ENCODE measurements at places on chromosomes 6 and 20.

DNA sequence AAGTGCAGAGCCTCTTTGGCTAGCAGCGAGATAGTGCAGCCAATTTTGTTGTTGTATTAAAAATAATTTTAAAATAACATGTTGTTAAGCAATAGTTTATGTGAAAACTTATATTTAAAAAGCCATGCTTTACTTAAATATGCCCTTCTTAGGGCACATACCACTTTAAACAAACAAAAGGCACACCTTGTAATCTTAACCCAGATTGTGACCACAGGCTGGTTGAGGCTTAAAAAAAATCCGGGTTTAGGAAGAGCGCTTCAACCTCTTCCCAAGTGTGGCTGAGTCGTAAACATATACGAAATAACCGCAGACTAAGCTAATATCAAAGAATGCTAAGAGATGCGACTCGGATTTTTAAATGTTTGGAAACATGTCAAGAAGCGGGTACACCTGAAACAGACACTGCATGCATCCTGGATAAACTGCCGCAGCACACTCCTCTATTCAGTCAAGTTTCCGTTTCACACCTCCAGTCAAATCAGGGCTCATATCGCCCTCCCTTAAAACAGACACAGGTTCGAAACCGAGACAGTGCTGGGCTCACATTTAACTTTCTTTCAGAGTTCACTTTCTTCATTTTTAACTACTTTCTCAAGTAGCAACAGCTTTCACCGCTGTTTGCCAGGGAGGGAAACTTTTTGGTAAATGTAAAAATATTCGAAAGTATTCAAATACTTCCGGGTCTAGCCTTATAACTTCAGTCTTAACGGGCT, 1.5 kb downstream of the DEK start:
- DNase-seq, result no peak

GRCh38 chr20:13494019-13494418, 144.7 kb downstream of the TASP1 start:
- DNase-seq, result no peak

DNA sequence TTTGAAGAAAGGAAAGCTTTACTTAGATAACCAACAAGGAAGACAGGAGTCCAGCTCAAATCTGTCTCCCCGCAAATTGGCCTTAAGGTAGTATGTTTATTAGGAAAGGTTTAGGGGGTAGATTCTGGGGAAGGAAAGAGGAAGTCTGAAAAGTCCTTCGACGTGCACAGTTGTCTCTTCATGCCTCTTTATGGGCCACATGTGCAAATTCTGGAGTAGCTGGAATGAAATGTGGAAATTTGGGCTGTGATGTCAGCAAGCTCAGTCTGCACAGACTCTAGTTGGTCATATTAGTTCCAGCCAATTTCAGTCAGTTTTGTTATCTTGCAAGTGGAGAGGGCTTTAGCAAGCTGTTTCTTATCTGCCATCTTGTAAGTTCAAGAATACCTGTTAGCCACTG, 50.1 kb downstream of the NUP153 start:
- DNase-seq, result no peak

DNA sequence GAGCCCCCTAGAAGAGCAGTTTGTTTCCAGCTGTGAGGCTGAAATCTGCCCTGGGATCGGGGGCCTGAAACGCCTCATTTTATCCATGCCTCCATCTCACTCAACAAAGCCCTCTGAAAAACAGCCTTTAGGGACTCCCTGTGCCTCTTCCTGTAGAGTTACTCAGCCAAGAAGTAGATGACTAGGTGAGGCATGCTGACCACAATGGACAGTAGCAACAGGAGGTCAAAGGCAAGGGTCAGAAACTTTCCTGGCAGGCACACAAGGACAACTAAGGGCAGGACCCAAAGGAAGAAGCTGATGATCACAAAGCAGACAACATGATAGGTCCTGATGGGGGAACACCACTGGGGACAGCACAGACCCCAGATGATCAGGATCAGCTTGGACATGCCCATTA, 12.8 kb downstream of the MAS1L start:
- DNase-seq, result no peak

DNA sequence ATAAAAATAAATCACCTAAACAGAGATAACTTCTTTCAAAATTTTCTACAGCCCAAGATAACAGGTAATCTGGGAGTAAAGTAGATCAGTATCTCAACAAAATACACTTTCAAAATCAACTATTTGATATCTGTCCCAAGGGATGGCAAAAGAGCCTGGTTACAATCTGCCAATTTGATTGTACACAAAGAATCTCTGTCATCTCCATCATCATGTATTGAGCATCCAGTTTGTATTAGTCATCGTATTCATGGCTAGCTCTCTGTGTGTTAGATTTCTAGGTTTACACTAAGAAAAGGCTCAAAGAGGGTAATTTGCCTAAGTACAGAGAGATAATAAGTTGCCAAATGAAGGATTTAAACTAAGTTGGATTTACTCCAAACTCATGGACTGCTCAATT, 329.0 kb upstream of the NRSN1 start:
- DNase-seq, result no peak

DNA sequence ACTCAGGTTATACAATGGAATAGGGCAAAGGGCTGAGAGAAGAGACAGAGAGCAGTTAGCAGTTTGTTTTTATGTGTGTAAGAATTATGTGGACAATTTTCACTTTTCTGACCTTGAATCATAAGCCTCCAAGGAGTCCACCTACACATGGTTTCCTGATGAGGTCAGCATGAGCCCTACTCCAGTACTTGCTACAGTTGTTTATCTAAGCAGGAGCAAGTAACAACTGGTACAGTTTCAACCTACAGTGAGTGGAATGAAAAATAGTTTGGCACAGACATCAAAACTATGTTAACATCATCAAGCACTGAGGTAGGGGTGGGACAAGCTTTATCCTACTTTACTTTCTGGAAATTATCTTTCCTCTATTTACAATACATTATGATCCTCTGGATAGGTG, 426.7 kb upstream of the ID4 start:
- DNase-seq, result no peak

- no peak for DNase-seq
These were observed 933 bp upstream of the APOM start for GRCh38 chr6:31654574-31655348.

DNA sequence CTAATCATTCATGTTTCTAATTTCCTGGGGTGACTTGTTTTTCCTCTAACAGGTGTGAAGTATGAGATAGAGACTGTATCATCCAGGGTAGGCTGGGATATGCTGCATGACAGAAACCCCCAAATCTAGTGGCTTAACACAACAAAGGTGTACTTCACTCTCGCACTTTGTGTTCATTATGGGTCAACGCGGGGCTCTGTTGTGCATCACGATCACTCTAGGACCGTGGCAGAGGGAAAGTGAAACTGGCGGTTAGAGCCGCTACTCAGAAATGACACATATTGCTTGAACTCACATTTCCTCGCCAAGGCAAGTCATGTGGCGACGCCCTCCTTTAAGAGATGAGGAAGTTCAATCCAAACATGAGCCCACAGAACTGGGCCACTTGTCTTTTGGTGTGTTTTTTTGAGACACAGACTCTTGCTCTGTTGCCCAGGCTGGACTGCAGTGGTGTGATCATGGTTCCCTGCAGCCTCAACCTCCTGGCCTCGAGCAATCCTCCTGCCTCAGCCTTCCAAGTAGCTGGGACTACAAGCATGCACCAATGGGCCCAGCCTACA, 41.3 kb downstream of the PCNA start:
- DNase-seq, result peak; percentile 40

GRCh38 chr6:79410806-79411205, 126.4 kb downstream of the LCA5 start:
- no peak for DNase-seq

DNA sequence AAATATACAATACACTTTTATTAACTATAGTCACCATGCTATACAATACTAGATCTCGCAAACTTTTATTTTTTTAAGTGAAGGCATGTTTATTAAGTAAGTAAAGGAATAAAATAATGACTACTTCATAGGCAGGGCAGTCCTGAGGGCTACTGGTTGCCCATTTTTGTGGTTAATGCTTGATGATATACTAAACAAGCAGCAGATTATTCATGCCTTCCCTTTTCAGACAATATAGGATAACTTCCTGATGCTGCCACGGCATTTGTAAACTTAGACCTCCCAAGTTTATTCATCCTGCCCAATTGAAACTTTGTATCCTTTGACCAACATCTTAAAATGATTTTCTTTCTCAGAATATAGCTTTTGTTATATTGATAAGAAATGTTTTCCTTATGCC, 24.7 kb upstream of the HIVEP1 start:
- no peak for DNase-seq
